Nephron progenitor cell (in vitro differentiated cells): ENCODE measurements at places on chromosomes 5 and 9.

DNA sequence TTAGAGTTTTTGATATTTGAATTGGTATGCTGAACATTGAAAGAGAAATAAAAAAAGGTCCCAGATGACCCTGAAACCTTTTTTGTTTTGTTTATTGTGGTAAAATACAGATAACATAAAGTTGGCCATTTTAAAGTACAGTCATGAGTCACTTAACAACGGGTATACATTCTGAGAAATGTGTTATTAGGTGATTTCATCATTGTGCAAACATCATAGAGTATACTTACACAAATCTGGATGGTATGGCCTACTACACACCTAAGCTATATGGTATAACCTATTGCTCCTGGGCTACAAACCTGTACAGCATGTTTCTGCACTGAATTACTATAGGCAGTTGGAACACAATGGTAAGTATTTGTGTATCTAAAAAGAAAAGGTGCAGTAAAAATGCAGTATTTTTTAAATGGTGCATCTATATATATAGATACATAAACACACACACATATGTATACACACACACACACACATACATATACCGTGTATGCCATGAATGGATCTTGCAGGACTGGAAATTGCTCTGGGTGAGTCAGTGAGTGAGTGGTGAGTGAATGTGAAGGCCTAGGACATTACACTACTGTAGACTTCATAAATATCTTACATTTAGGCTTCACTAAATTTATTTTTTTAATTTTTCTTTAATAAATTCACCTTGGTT lies 31.0 kb downstream of the TTC1 start:
- no peak overlapping the region for H3K4me3 ChIP-seq
- peaks cover 63% of the 10 kb centered on the region for H3K36me3 ChIP-seq
- no peaks in the 10 kb centered on the region for H3K27me3 ChIP-seq
- no peak for DNase-seq

DNA sequence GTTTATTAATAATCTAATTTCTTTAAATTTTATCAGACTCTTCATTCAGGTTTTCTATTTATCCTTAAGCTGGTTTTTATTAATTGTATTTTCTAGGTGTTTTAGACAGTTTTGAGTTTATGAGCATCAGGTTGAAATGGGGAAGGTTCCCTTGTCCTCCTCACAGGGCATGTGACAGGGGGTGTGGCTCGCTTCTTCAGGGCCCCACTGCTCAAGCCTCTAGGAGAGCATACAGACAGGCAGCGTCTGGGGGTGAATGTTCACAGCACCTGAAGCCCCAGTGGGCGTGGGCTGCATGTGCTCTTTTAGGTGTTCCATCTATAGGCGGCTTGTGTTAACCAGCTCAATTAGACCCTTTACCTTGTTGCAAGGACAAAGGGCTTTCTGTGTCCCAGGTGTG lies 78.2 kb upstream of the RUFY1 start:
- H3K4me1 ChIP-seq, result peaks cover 29% of the 10 kb centered on the region
- H3K27me3 ChIP-seq, result peaks cover 17% of the 10 kb centered on the region
- H3K4me3 ChIP-seq, result no peak overlapping the region
- H3K36me3 ChIP-seq, result peaks cover 3% of the 10 kb centered on the region

DNA sequence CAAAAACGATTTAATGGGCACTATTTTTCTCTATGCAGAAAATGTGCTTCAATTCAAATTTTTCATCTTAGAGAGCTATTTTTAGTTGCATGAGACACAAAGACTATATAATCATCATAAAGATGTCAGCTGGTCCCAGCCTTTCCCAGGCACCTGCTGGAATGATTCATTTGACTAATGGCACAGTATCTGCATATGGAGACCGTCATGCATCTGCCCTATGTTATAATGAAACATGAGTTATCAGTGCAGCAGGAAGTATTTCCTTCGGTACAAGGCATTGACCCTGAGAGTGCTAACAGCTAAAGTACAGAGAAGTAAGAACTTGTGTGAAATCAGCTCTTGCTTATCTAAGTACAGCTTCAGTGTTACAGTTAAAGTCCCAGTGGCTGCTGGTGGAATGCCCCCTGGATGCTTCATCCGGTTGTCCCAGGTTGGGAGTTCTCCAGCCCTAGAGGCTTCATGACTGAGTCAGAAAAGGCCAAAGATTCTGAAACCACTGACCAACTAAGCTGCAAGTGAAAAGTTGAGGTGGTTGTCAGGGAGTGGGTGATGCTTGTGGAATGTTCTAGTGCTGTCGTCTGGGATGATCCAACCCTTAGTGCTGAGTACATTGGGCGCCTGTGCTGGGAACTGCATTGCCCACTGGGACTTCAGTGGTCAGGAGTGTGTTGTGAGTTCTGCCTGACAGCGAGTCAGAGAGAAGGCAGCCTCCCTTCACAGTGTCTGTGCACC lies 57.2 kb downstream of the MTRR start:
- no peak overlapping the region for H3K4me3 ChIP-seq
- DNase-seq, result no peak
- no peak overlapping the region for H3K27ac ChIP-seq
- H3K4me1 ChIP-seq, result peaks cover 6% of the 10 kb centered on the region

DNA sequence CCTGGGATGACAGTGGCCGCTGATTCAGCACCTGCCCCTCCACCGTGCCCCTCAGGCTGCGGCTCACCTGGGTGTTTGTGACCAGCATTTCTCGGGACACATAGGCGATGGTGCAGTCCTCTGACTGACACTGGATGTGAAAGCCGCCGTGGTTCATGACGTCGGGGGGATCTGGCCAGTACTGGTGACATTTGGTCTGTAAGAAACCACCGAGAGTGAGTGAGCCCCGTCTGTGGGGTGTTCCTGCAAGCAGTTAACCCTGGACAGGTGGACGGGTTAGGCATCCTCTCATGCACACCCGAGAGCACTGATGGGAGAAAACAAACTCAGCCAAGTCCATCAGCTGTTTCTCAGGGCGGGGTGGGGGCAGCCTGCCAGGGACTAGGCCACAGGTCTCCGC lies 62.5 kb upstream of the EPB41L4B start:
- no peak for DNase-seq
- H3K27ac ChIP-seq, result no peak overlapping the region
- no peaks in the 10 kb centered on the region for H3K27me3 ChIP-seq
- no peak overlapping the region for H3K4me3 ChIP-seq

- H3K4me1 ChIP-seq, result no peaks in the 10 kb centered on the region
- no peaks in the 10 kb centered on the region for H3K27me3 ChIP-seq
- H3K4me3 ChIP-seq, result no peak overlapping the region
These were observed 36.3 kb upstream of the SETD9 start for GRCh38 chr5:56873056-56873455.

GRCh38 chr5:151208481-151208914 lies 15.4 kb downstream of the CCDC69 start:
- H3K4me3 ChIP-seq, result no peak overlapping the region
- peaks cover 7% of the 10 kb centered on the region for H3K27me3 ChIP-seq
- H3K4me1 ChIP-seq, result peaks cover 10% of the 10 kb centered on the region
- H3K36me3 ChIP-seq, result no peaks in the 10 kb centered on the region

GRCh38 chr9:103713631-103714030 lies 380.5 kb upstream of the SMC2 start:
- no peaks in the 10 kb centered on the region for H3K36me3 ChIP-seq
- H3K27me3 ChIP-seq, result peaks cover 3% of the 10 kb centered on the region
- H3K4me1 ChIP-seq, result no peaks in the 10 kb centered on the region
- no peak for DNase-seq
- H3K27ac ChIP-seq, result no peak overlapping the region
- H3K4me3 ChIP-seq, result no peak overlapping the region

GRCh38 chr5:91976451-91976850 lies 593.3 kb upstream of the ARRDC3 start:
- no peak for DNase-seq
- no peaks in the 10 kb centered on the region for H3K27me3 ChIP-seq
- no peak overlapping the region for H3K4me3 ChIP-seq

DNA sequence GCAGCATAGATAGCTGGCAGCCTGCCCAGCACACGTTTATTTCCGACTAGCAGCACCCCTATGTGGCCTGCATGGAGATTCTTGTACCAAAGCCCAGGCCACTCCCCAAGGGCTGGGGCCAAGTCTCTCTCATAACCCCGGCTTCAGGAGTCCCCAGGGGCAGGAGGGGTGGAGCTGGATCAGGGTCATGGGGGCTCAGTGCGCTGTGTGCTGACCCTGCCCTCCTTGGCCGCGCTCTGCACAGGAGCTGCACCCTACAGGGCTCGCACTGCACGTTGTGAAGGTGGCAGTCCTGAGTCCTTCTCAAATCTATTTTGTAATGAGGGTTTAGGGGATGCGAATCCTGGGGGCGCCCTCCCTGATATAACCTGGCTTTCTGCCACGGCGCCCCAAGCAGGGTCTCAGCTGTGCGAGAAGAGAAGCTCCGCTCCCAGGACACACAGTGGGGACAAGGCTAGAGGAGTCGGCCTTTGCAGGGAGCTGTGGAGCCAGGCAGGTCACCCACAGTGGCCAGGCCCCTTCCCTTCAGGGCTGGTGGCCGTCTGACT lies 28.6 kb downstream of the NKD2 start:
- H3K27ac ChIP-seq, result no peak overlapping the region
- peaks cover 14% of the 10 kb centered on the region for H3K4me1 ChIP-seq
- H3K4me3 ChIP-seq, result no peak overlapping the region
- peak; percentile 3 for DNase-seq
- peaks cover 15% of the 10 kb centered on the region for H3K36me3 ChIP-seq
- H3K27me3 ChIP-seq, result no peaks in the 10 kb centered on the region

GRCh38 chr9:135906291-135907005 lies 898 bp downstream of the CAMSAP1 start:
- no peak for DNase-seq
- peak overlapping the region; percentile 90 for H3K4me3 ChIP-seq
- H3K36me3 ChIP-seq, result peaks cover 78% of the 10 kb centered on the region

GRCh38 chr5:156698323-156698722 lies 151.8 kb upstream of the PPP1R2B start:
- no peaks in the 10 kb centered on the region for H3K4me1 ChIP-seq
- peaks cover 7% of the 10 kb centered on the region for H3K27me3 ChIP-seq
- H3K4me3 ChIP-seq, result no peak overlapping the region
- no peaks in the 10 kb centered on the region for H3K36me3 ChIP-seq
- H3K27ac ChIP-seq, result no peak overlapping the region

GRCh38 chr5:177601577-177602457 lies 1.9 kb downstream of the B4GALT7 start:
- peak overlapping the region; percentile 52 for H3K27ac ChIP-seq
- peak overlapping the region; percentile 95 for H3K4me3 ChIP-seq
- peaks cover 7% of the 10 kb centered on the region for H3K27me3 ChIP-seq
- DNase-seq, result peak; percentile 21
- peaks cover 19% of the 10 kb centered on the region for H3K4me1 ChIP-seq
- H3K36me3 ChIP-seq, result peaks cover 11% of the 10 kb centered on the region

DNA sequence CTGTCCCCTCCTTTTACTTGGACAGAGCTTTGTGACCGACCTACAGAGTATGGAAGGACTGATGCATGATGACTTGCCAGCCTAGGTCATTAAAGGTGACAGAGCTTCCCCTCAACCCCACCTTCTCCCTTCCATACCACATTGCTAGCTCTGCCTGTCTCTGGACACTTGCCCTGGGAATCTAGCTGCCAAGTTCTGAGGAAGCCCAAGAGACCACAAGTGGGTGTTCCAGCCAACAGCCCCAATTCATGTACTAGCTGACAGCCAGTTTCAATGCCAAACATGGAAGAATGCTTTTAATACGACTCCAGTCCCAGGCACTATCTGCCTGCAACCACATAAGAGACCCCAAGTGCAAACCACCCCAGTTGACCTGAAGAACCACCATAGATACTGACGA lies 477.1 kb downstream of the SPOCK1 start:
- no peaks in the 10 kb centered on the region for H3K4me1 ChIP-seq
- no peak for DNase-seq
- H3K36me3 ChIP-seq, result no peaks in the 10 kb centered on the region
- peaks cover 6% of the 10 kb centered on the region for H3K27me3 ChIP-seq
- H3K4me3 ChIP-seq, result no peak overlapping the region

DNA sequence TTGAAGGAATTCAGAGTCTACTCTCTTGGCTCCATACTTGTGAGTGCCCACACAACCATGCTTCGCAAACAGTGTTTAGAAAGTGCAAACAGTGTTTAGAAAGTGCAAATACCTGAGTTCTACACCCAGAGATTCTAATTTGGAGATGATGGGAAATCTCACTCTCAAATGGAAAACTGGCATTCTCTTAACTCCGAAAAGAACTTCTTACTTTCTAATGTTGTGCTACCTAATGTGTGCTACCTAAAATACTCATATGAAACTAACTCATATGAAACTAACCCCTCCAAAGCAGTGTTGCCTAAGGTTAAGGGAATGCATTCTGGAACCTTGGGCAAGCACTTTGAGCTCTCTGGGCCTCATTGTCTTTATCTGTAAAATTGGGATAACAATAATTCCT lies 55.5 kb upstream of the ZNF366 start:
- H3K27me3 ChIP-seq, result peaks cover 3% of the 10 kb centered on the region
- H3K27ac ChIP-seq, result no peak overlapping the region
- H3K4me3 ChIP-seq, result no peak overlapping the region

GRCh38 chr5:56620903-56621677 lies 194.3 kb upstream of the MAP3K1 start:
- no peak overlapping the region for H3K4me3 ChIP-seq
- no peak for DNase-seq
- H3K27ac ChIP-seq, result no peak overlapping the region
- peaks cover 22% of the 10 kb centered on the region for H3K36me3 ChIP-seq
- H3K4me1 ChIP-seq, result peaks cover 11% of the 10 kb centered on the region
- H3K27me3 ChIP-seq, result peaks cover 6% of the 10 kb centered on the region
